ENCODE measurements at places on chromosomes 3 and 15.

- DNase-seq, result no peak
These were observed 10.6 kb upstream of the PARL start for GRCh38 chr3:183895296-183895695.

- no peak for DNase-seq
These were observed 315.1 kb upstream of the CBLB start for GRCh38 chr3:106183762-106184391.

- no peak for DNase-seq
These were observed 28.2 kb downstream of the TPM1 start for GRCh38 chr15:63070681-63071129.

DNA sequence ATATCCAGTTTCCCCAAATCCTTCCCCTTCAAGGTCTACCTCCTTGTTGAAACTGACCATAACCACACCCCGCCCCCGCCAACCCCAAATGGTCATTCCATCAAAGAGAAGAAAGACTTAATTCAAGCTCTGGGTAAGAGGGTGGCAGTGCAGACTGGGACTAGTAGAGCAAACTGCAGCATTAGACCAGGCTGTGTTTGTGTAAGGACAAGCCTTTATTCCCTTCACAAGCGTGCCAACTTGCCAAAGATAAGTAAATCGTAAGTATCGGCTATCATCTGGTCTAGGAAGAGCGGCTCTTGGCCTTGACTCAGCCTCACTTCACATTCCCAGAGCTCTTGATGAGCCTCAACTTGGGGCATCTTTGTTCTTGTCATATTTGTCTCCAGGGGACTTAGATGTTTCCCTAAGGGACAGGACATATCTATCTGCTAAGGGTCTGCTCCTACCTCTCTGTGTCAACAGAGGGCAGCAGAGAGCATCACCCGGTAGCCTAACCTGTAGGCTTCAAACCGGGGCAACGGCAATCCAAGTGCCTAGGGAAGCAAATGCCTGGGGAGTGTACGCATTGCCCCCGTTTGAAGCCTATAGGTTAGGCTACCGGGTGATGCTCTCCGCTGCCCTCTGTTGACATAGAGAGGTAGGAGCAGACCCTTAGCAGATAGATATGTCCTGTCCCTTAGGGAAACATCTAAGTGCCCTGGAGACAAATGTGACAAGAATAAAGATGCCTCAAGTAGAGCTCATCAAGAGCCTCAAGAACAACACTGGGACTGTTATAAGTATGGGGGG is 8.9 kb upstream of the MAP3K13 start:
- DNase-seq, result peak; percentile 11

DNA sequence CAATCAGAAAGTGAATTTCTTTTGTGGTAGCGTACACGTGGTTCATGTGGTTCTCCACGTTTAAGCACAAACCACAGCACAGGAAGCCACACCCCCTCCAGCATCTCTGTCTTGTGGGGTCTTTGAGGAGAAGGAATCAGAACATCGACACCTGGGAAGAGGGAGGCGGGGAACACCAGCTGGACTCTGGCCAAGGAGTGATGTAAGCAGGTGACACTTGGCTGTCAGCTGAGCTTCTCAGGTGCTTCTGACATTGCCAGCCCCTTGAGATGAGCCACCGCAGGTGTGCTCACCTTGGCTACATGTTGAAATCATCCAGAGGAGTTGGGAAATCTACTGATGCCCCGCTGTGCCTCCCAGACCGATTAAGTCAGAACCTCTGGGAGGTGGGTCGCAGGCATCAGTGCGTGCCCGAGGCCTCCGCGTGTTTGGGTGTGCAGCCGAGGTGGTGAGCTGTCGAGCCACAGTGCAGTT is 85.0 kb downstream of the FAM81A start:
- DNase-seq, result no peak

GRCh38 chr3:169493521-169494141 is 169.9 kb downstream of the MECOM start:
- no peak for DNase-seq

GRCh38 chr3:169150920-169151319 is 512.6 kb downstream of the MECOM start:
- no peak for DNase-seq

DNA sequence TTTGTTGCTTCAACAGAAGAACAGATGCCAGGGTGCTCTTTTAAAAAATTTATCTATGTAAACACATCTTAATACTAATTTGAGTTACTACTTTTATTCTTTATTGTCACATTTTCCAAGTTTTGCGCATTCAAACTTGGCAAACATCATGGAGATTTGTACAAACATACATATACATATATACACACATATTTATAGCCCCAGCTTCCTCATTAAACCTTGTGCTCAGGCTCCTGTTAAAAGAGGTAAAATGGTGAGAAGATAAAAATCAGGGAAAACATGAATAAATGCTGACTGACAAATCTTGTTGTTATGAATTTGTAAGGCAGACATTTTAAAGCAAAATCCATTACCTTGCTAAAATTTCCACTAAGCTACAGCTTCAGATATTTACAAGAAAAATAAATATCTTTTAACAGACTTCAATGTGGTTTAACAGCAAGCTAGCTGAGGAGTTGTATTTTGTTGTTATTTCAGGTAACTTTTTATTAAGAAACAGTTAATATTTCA is 27.1 kb downstream of the CDV3 start:
- no peak for DNase-seq

DNA sequence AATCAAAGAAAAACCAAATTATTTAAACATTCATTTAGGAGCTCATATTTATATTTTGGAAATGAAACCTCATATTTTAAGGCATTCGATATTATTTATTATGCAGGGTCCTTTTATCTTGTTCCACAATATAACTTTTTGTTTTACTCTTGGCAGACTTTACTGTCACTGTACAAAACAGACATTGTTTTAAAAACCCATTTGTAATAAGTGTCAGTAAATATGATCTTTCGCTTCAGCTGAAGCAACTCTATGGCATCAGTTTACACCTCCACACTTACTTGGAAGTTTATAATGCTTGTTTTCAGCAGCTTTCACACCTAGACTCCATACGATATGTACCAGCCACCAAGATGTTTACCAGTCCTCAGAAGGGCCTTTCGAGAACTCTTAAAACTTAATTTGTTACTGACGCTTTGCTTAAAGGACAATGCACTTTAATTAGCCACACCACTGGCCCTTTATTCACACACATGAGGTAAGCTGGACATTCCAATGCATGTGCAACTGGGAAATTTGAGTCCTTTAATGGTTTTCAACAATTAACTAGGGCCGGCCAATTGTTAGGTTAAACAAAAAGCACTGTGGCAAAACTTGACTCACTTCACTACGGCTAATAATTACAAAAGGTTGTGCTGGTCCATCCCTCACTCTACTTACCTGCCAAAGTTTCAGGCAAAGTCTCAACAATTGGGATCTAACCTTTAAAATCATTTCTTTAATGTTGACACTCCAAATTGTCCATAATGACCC is 16.7 kb downstream of the WWTR1 start:
- no peak for DNase-seq

GRCh38 chr3:72186400-72186855 is 401.5 kb upstream of the PROK2 start:
- no peak for DNase-seq

DNA sequence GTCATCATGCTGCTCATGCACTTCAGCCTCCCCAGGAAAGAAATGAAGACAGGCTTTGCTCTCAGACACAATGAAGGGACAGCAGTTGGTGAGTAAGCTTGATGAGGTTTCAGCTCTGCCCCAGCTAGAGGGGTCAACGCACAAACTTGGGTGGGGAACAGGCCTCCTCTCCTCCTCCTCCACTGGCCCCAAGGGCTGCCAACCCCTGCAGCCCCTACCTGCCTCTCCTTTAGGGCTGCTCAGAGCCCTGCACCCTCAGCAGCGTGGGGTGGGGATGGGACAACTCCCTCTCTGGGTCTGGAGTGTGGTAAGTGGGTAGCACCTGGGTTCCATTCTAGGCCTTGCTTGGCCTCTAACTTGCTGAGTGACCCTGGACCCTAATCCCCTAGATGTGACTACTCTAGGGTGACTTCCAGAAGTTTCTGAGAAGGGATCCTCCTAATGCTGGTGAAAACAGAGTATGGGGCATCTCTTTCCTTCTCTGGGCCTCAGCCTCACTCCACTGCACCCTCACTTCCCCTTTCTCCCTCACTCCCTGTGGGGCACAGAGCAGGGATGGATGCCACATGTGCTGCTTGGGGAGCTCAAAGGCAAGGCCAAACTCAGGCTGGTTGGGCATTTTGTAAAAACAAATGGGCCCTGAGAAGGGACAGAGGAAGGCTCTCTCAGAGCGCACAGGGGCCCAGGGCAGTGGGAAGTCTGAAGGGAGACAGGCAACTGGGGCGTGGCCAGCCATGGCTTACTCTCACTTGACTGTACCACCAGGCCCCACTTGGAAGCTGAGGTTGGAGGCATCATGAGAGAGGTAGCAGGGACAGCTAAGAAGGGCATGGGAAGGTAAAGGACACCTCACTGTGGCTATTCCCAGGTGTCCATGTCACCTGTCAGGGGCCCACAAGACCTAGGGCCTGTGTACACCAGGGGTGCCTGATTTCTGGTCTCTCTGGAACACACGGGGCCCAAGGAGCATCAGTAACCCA is 64.0 kb downstream of the SYNM start:
- no peak for DNase-seq

- no peak for DNase-seq
These were observed 16.0 kb downstream of the H1-8 start for GRCh38 chr3:129558772-129559564.

GRCh38 chr15:77120576-77120975 is 49.7 kb upstream of the TSPAN3 start:
- no peak for DNase-seq

- DNase-seq, result no peak
These were observed 11.3 kb upstream of the SOX2 start for GRCh38 chr3:181700168-181701087.

- DNase-seq, result no peak
These were observed 37.7 kb upstream of the TRAK1 start for GRCh38 chr3:42053476-42053875.

DNA sequence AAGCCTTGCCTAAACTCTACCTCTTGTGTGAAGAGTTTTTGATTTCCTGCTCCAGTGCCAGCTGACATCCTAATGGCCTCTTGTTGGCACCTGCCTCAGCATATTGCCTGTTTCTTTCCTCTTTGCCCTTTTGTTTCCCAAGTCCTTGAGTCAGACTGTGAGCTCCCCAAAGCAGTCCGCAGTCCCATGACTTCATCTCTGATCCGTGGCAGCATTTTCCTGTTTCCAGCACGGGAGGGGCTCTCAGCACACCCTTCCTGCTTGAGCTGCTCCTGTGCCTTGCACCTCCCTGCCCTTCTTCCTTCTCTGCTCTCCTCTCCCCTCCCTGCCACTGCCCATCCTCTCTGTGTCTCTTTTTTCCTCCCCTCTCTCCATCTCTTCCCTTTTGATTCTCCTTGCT is 179.6 kb downstream of the EPHB1 start:
- DNase-seq, result no peak

GRCh38 chr3:194328053-194328657 is 23.0 kb downstream of the CPN2 start:
- DNase-seq, result no peak

GRCh38 chr3:25478964-25479726 is 51.1 kb downstream of the RARB start:
- DNase-seq, result no peak

- no peak for DNase-seq
These were observed 81.9 kb upstream of the ADPGK start for GRCh38 chr15:72865486-72865885.

DNA sequence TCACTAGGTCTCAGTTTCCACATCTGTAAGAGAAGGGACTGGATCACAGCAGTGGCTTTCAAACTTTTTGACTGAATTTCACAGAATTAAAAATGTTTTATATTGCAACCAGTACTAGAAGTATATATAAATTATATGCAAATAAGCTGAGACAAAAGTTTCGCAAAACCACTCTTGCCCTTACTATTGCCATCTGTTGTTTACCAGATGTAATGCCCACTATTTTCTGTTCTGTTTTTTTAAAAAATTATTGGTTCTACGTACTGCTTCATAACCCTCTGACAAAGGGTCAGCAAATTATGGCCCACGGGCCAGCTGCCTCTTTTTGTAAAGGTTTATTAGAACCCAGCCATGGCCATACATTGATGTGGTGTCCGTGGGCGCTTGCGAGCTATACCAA is 44.8 kb downstream of the PDIA5 start:
- no peak for DNase-seq

- no peak for DNase-seq
These were observed 547.8 kb upstream of the EPHA6 start for GRCh38 chr3:96266395-96267190.

DNA sequence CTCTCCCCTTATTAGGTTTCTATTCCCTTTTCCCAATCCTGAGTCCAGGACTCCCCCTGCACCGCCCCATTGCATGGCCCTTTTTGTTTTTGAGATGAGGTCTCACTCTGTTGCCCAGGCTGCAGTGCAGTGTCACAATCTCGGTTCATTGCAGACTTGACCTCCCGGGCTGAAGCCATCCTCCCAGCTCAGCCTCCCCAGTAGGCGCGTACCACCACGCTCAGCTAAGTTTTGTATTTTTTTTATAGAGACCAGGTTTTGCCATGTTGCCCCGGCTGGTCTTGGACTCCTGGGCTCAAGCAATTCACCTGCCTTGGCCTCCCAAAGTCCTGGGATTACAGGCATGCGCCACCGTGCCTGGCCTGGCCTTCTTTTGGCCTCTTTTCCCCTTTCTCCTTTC is 29.3 kb downstream of the PDIA5 start:
- no peak for DNase-seq

GRCh38 chr3:114624571-114625181 is 330.8 kb downstream of the TIGIT start:
- DNase-seq, result no peak

DNA sequence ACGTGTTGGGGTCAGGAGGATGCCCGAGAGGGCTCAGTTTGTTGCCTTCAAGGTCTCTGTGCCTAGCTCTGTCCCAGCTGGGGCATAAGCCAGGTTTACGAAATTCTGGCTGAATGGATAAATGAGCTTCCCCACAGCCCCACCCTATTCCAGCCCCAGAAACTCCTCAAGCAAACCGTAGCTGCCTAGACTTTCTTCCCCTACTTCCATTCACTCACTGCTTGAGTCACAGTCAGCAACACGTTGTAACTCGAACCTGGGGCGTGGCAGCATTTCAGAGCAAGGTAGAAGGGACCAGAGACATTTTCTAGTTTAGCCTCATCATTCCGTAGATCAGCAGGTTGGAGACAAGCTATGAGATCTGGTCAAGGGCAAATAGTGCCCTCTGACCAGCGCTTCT is 24.2 kb downstream of the NMNAT3 start:
- DNase-seq, result no peak

GRCh38 chr15:65551183-65551582 is 20.9 kb downstream of the HACD3 start:
- DNase-seq, result no peak

- DNase-seq, result no peak
These were observed 271.7 kb upstream of the MEIS2 start for GRCh38 chr15:37372064-37372463.

DNA sequence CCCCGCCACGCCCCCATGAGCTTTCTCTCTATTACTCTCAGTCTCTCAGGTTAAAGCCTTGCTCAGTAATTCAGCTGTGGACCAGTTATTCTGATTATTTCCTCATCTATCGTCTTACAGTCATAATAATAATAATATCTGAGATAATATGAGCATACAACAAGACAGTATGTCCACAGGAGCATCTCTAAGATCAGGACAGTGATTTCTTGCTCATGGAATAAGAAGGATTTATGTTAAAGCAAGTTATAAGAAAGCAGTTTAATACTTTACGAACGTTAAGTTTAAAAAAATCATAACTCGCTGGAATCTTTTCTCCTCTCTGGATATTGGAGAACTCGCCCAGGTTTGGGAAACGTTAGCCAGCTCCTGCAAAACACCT is 643 bp upstream of the LMCD1 start:
- DNase-seq, result no peak

- no peak for DNase-seq
These were observed 9.5 kb downstream of the TTBK2 start for GRCh38 chr15:42911058-42911592.

- no peak for DNase-seq
These were observed 173.0 kb downstream of the TIGIT start for GRCh38 chr3:114466816-114467215.

All from stimulated activated CD8-positive, alpha-beta memory T cell treated with anti-CD3 and anti-CD28 coated beads, Interleukin-4, amount 100 ng/mL, for 4 hours (primary cell).